ENCODE measurements at places on chromosomes 3 and 15.
A peak's percentile ranks its signal among the peaks of the same experiment; 100 is the strongest.

GRCh38 chr3:7272203-7272602 lies 411.3 kb downstream of the GRM7 start:
- DNase-seq: no peak

DNA sequence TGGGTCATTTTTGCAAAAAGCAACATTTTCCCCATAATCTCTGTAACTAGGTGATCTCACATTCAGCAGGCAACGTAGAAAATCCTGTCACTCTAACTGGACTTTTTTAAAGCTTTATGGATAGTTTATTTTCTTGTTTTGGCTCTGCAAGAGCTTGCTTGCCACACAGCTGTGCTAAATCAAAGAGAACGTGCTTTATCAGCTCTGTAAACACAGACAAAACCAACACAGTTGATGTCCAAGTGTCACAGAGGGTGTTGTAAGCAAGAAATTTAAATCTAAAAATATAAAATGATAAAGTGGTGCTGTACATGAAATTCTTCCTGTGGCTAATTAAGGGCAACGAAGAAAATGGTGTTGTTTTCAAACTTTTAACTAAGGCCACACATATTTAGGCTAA lies 97.5 kb upstream of the STAC start:
- DNase-seq: no peak

- DNase-seq: no peak
Measured at GRCh38 chr3:135736740-135737139, 228.8 kb upstream of the PPP2R3A start.

DNA sequence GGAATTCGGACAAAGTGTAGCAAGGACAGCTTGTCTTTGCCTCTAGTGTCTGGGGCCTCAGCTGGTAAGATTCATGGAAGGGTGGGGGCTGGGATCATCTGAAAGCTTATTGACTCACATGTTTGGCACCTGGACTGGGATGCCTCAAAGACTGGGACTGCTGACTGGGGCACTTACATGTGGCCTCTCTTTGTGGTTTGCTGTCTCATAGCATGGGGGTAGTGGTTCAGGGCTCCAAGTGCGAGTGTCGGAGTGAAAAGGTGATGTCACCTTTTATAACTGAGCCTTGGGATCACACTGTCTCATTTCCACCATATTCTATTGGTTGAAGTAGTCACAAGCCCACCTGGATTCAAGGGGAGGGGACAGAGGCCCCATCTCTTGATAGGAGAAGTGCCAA lies 6.8 kb downstream of the MFSD1 start:
- DNase-seq: peak; percentile 93

DNA sequence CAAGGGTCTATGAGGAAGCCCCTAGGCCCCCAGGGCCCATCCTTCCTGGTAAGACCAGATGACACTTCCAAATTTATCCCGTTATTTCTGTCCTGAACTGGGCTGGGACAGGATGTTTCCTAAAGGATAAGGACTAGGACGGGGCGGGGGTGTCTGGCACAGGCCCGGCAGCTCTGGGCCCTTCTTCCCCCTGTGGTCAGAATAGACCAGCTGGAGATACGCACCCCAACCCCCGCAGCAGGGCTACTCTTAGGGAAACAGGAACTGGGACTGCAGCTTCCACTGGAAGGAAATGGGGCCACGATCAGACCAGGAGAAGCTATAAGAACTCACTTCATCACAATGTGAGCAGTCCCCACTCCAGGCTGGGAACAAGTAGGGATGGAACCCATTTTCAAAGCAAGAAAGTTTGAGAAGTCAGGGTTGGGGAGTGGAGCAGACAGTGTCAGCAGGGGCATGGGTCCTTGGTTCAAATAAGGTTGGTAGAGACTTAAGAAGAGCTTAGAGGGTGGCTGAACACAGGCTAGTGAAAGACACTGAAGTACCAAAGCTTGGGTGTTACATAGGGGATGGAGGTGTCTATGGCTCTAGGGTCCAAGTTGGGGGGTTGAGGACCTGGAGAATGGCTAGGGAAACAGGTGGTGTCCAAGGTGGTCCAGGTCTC lies 1.1 kb downstream of the NCKIPSD start:
- DNase-seq: no peak

- DNase-seq: no peak
Measured at GRCh38 chr3:100869787-100870186, 123.4 kb downstream of the ABI3BP start.

DNA sequence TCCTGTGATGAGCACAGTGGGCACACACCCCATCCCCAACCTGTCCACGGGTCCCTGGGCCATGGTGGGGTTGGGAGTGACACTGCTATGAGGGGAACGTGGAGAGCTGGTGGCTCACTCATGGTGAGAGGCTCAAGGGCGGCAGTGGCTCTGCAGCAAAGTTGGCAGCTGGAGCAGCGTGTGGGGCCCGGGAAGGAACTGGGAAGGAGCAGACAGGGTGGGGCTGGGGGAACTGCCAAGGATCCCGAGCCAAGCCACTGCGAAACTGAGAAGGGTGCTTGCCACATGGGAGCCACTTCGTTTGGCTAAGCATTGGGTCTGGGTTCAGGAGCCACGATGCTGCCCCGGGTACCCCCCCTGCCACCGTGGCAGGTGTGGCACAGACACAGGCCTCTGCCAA lies 80.1 kb downstream of the SNRK start:
- no peak for DNase-seq

Measured in kidney epithelial cell (primary cell).